Prostate gland (tissue), 2 donors: ENCODE measurements at places on chromosomes 11 and 22.

DNA sequence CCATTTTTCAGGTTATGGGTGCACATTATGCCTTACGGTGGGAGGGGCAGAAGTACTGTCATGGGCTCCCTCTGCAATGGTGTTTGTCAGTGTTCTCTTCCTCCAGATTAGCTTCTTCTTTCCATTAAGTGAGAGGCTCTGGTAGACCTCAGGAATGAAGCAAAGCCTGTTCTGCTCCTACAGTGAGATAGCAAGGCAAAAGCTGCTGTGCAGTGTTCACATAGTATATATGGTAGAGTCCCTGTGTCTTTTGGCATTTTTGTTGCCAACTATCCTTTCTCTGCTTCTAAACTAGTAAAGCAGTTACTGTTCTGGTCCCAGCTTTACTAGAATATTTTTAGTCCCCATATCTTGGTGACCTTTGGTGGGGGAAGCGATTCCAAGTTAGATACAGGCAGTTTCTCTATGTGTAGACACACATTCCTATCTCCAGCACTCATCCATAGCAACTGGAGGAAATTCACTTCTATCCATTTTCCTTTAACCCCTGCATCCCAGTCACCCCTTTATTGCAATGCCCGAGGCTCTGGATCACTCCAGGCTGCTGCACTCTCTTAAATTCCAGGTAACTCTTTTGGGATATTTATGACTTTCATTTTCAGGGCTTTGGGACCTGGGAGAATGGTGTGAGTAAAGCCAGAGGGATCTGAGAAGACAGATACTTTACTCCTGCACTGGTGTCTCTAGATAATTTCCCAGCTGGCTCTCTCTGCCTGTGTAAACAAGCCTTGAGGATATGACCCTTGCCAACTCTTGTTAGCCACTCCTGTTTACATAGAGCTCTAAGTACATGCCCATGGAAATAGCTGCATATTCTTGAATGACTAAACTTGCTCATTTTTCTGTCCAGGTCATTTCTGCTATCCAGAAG, 3.9 kb upstream of the TRIM34 start:
- peak; percentile 43 for DNase-seq

GRCh38 chr11:122040464-122040863, 75.6 kb downstream of the BLID start:
- no peak for DNase-seq

DNA sequence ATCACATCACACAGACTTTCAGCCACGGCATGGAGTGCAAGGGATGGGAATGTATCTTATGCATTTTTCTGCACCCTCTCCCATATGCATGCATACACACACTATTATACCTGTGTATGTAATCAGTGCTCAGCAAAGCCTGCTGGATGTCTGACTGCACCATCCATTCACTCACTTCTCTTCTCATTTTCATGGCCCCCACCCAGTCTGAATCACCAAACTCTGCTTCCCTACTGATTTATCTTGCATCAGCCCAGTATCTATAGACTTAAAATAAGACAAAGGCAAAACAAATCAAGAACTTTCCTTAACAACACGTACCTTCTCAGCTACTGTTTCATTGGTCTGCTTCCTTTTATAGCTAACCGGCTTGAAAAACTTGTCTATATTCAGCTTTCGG, 21.6 kb downstream of the DBX1 start:
- DNase-seq: no peak

GRCh38 chr11:61266602-61267001, 25.6 kb downstream of the PGA5 start:
- DNase-seq: no peak

DNA sequence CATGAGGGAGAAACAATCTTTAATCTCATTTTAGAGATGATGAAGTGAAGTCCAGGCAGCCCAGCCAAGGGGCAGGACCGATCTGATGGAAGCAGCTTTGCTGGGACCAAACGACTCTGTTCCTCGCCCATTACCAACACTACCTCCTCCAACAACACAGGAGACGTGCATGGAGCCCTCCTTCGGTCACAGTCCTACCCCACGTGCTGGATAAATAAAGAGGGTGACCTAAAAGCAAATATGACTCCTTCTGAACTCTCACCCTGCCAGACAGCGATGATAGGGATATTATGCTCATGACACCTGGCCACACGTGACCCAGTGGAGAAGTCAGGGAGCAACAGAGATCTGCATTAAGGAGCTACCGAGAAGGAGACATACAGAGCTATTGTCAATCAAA, 26.0 kb downstream of the SCGB1A1 start:
- DNase-seq: no peak

DNA sequence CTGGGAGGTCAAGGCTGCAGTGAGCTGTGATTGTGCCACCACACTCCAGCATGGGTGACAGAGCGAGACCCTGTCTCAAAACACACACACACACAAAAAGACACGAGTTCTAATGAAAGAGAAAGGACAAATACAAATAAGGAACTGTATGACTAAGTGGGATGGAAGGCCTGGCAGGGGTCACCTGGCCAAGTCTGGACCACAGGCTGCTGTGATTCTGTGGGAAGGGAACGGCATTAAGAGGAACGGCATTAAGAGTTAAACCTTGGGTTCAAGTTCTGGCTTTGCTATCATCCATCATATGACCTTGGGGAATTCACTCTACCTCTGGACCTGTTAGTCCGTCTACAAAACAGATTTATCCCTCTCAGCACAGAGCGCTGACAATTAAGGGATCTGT, 47.7 kb downstream of the LRFN4 start:
- no peak for DNase-seq

GRCh38 chr11:120632579-120632978, 121.0 kb downstream of the GRIK4 start:
- DNase-seq: no peak

DNA sequence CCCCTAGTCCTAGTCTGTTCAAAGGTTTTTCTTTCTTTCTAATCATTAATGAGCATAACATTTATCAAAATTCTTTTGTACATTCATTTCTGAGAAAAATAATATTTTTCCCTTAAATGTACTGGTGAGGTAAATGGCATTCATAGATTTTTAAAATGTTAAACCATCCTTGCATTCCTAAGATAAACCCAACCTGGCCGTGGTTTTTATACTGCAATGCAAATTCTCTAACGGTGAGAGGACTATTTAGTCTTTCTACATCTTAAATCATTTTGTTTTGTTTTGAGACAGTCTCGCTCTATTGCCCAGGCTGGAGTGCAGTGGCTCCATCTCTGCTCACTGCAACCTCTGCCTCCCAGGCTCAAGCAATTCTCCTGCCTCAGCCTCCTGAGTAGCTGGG, 40.6 kb downstream of the TRMU start:
- DNase-seq: no peak

DNA sequence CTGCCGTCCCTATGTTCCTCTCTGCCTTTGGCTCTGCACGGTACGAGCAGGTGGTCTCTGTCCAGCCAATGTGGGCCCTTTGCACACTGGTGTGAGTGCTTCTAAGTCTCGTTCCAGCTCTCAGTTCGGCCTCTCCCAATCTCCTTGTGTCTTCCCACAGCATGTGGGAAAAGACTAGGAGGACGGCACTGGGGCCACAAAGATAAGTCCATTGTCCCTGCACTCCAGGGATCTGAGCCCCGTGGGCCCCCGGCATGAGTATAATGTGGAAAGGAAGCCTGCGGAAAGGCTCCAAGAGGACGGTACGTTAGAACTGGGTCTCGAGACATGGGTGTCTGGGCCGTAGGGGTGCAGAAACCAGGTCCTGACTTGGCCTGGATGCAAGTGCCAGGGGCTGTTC, 16.4 kb downstream of the MYEOV start:
- DNase-seq: no peak
